ENCODE measurements at places on chromosomes 7 and 10.

- no peak for DNase-seq
These were observed 43.1 kb upstream of the FOXK1 start for GRCh38 chr7:4638781-4639575.

DNA sequence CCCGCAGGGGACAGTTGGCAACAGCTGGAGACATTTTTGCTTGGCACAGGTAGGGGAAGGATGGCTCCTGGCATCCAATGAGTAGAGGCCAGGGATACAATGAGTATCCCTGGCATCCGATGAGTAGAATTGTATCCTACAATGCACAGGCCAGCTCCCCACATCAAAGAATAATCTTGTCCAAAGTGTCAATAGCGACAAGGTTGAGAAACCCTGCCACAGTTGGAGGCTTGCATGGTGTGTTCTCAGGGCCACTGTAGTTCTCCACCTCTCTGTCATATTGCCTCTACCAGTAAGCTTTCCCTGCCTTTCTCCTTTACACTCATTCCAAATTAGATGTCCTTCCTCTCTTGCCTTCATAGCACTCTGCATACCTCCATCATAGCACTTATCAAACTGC is 60.7 kb downstream of the ZNF92 start:
- no peak for DNase-seq

DNA sequence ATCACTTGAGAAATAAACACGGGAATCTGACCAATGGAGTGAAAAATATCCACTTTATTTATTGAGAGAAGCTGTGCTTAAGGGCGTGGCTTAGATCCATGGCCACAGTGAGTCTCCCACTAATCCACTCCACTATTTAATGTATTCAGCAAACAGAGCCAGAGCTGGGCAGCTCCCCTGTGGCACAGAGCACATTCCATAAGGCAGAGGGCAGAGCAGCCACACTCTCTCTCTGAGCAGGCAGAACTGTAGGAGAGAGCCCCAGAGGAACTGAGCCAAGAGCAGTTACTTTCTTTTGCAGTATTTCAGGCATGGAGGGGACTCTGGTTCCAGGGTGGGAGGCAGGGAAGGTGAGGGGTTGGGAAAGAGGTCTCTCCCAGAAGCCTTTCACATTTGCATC is 106.0 kb downstream of the GALNT17 start:
- DNase-seq, result peak; percentile 68

- DNase-seq, result no peak
These were observed 5.3 kb downstream of the GLRX3 start for GRCh38 chr10:130141460-130141859.

DNA sequence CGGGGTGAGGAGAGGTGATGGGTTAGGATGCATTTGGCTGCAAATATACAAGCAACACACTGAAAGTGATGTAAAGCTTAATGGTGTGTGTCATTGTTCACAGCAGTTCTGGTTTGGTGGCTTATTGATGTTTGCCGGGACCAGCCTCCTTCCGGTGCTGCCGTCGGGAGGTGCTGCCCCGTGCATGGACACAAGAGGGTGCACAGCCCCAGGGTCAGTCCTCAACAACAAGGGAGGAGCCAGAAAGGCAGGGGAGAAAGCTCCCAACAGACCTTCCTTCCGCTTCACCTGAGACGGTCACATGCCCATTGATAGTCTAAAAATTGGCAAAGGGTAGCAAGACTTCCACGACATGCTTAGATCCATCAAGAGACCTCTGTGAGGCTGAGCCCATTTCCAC is 9.5 kb downstream of the RNF32 start:
- no peak for DNase-seq

GRCh38 chr10:124025660-124026588 is 67.5 kb downstream of the CHST15 start:
- peak; percentile 9 for DNase-seq

DNA sequence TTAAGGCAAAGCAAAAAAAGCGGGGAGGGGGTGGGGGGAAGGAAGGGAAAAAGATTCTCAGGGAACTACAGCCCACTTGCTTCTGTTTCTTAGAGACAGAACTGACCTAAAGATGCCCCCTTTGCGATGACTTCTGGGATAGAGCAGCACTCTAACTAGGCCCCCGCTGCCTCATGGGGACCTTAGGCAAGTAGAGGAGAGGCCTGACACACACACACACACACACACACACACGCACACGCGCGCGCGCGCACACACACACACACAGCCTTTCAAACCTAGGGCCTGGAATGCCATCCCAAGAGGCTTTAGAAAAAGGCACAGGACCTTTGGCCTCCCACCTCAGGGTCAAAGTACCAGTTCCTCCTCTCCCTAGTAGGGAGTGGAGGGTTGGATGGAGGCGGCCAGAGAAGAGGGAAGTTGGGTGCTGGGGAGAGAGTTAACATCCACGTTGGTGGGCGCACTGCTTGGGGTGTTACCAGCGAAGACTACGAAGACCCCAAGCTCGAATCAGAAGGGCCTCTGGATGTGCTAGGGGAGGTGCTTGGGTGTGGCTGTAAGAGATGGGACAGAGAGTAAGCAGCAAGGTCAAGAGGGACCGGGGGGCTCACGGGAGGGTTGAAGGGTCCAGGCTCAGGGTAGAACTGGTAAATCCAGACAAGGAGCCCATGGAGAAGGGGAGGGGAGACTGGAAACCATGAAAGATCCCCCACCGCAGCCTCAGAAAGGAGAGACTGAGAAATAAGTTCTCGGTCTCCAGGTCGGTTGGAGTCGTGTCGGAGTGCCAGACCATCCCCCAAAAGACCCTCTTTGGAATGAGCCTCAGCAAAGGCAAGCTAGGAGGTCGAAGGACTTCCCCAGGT is 1.2 kb upstream of the COL1A2 start:
- no peak for DNase-seq

- no peak for DNase-seq
These were observed 718.5 kb downstream of the AUTS2 start for GRCh38 chr7:70316745-70317144.

DNA sequence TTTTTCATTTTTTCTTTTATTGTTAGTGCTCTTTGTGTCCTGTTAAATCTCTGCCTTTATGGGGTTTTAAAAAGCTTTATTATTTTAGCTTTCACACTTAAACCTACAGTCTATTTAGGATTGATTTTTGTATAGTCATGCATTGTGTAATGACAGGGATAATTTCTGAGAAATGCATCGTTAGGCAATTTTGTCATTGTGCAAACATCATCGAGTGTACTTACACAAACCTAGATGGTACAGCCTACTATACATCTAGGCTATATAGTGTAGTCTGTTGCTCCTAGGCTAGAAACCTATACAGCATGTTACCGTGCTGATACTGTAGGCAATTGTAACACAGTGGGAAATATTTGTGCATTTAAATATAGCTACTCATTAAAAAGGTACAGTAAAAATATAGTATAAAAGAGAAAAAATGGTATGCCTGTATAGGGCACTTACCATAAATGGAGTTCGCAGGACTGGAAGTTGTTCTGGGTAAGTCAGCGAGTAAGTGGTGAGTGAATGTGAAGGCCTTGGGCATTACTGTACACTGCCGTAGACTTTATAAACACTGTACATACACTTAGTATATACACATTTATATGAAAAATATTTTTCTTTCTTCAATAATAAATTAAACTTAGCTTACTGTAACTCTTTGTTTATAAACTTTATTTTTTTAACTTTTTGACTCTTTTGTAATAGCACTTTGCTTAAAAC is 16.0 kb downstream of the UBE2D1 start:
- DNase-seq, result no peak

GRCh38 chr10:74011770-74012169 is 13.9 kb downstream of the VCL start:
- DNase-seq, result no peak

Measured in cerebellar cortex (tissue), 1 donor.